ENCODE measurements at places on chromosomes 7 and 10. TPM values are rescaled to one million over a fixed set of nuclear protein-coding genes. Genes with fewer than 3 reads are reported as not detected.

LRIT2 gene
- total RNA-seq, result not detected

MYO3A gene
- not detected for total RNA-seq

RET gene
- 0.07 TPM for total RNA-seq

FZD1 gene
- 3.8 TPM for total RNA-seq

CHST3 gene
- 17.2 TPM for total RNA-seq

TMEM140 gene
- 9.6 TPM for total RNA-seq

PLXDC2 gene
- total RNA-seq, result 1.5 TPM

CALD1 gene
- 246 TPM for total RNA-seq

EPHB6 gene
- 0.66 TPM for total RNA-seq

ZNF862 gene
- 8.5 TPM for total RNA-seq

CFAP69 gene
- 3.5 TPM for total RNA-seq

ANKRD2 gene
- 0.27 TPM for total RNA-seq

HOXA3 gene
- total RNA-seq, result 1.1 TPM

OR2A1 gene
- not detected for total RNA-seq

ANKRD22 gene
- total RNA-seq, result not detected

TYSND1 gene
- total RNA-seq, result 5.2 TPM

Data from thoracic aorta endothelial cell (primary cell).